Stimulated activated CD4-positive, alpha-beta T cell treated with anti-CD3 and anti-CD28 coated beads, Interleukin-1b, Interleukin-23, amount 100 ng/mL, for 24 hours (primary cell): ENCODE measurements at places on chromosomes 1 and 21.

- no peak for DNase-seq
Observed at GRCh38 chr1:240092301-240093119, 827 bp downstream of the FMN2 start.

- no peak for DNase-seq
Observed at GRCh38 chr1:221284028-221284427, 404.8 kb downstream of the HLX start.

DNA sequence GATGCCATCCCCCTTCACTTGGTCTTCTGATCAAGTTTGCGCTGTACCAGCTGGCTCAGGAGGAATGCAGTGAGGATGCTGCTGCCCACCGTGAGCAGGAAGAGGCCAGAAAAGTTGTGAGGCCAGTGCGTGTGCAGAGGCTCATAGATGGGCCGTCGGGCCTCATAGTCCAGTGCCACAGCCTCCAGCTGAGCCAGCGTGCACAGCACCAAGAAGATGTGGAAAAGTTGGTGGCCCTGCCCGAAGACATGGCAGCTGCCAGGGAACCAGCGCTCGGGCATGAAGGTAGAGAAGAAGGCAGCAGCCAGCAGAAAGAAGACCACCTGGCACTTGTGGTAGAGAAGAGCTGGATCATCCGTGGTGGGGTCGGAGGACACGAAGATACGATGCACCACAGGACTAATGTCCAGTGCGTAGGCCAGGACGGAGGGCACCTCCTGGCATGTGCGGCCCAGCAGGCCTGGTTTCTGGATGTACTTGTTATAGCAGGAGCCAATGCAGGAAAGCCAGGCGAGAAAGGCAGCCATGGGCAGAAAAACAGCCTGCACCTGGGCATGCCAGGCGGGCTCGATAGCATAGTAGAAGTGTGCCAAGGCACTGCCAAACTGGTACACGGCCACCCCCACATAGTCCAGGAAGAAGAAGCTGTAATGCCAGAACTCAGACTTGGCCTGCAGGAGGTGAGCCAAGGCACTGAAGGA is 3.7 kb upstream of the AUNIP start:
- no peak for DNase-seq

DNA sequence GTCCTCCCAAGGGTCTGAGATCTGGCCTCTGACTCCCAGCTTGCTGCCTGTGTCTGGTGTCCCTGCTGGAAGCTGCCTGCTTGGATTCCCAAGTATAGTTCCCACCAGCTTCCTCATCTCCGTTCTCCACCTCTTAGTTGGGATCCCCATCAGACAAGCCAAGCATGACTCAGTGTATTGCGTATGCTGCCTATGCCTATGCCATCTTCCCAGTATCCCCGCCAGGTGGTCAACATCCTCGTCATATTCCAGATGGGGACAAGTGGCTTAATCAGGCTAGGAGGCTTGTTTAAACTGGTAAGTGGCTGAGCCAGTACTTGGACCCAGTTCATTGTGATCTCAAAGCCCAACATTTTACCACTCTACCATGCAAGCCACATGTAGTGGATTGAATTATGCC is 204.4 kb downstream of the GRIK3 start:
- DNase-seq, result no peak

- DNase-seq, result no peak
Observed at GRCh38 chr1:224831501-224831900, 98.0 kb upstream of the DNAH14 start.

DNA sequence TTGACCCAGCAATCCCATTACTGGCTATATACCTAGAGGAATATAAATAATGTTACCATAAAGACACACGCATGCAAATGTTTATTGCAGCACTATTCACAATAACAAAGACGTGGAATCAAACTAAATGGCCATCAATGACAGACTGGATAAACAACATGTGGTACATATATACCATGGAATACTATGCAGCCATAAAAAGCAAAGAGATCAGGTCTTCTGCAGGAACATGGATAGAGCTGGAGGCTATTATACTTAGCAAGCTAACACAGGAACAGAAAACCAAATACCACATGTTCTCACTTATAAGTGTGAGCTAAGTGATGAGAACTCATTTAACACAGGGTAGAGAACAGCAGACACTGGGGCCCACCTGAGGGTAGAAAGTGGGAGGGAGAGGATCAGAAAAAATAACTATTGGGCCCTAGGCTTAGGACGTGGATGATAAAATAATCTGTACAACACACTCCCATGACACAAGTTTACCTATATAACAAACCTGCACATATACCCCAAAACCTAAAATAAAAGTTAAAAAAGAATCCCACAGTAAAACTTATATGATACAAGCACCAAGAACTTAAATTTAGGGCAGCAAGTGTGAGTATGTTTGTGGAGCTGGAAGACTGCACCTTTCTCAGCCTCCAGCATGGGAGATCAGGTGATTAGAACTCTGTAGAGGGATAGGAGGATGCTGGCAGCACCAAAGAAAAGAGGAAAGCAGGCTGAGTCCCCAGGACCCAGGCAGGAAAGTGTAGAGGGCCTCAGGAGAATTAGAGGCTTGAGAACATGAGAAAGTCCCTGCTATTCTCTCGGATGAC is 320.8 kb upstream of the USP24 start:
- no peak for DNase-seq

DNA sequence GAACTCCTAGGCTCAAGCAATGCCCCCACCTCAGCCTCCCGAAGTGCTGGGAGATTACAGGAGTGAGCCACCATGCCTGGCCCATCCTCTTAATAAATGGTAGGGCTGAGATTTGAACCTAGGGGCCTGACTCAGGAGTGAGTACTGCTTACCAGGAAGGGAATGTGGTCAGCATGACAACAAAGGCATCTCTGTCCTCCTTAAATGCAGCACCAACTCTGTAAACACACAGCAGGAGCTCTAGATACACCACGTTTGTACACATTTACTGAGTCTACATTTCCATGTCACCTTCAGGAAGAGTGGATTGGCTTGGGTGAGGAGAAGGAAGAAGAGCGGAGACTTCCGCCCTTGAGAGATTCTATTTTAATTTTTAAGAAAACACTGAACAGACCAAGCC is 38.5 kb downstream of the HIVEP3 start:
- DNase-seq, result no peak
